Amygdala (tissue), 56 donors: ENCODE measurements at places on chromosomes 3 and 15.

GRCh38 chr3:83434880-83435587 is 1523.8 kb upstream of the CADM2 start:
- no peak for DNase-seq

GRCh38 chr15:93028111-93028631 is 60.8 kb downstream of the RGMA start:
- no peak for DNase-seq

DNA sequence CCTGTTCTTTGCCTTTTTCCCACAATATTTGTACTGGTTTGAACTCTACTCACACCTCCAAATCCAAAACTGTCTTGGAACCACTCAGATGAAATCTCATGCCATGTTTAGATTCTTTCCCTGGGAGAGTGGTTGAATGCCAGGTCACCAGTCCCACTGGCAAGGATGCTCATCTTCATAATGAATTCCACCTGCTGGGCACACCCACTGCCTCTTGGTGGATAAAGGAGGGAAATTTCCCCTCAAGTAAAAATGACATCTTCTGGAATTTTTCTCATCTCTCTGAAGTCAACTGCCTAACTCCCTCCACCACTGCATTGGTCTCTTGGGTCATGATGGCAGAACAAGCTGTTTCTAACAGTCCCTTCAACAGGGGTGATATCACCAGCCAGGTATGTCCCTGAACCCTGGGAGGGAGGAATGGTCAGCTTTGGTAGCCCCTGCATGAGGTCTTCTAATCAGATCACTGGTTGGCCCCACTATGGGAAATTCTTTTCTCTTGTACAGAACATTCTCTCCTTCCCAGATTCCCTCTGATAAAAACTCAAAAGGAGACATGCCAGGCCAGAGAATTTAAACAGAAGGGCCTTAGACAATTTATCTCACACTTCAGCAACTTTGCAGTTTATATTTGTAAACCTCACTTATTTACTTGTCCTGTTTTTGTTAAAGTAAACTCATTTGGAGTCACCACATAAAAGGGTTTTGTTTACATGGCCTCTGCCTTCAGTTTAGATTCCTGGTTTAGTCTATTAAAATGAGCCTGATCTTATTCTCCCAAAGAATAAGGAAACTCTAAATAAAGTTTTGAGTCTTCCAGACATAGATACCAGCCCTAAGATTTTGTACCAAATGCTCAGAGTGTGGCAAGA is 143.4 kb downstream of the WNT5A start:
- no peak for DNase-seq

DNA sequence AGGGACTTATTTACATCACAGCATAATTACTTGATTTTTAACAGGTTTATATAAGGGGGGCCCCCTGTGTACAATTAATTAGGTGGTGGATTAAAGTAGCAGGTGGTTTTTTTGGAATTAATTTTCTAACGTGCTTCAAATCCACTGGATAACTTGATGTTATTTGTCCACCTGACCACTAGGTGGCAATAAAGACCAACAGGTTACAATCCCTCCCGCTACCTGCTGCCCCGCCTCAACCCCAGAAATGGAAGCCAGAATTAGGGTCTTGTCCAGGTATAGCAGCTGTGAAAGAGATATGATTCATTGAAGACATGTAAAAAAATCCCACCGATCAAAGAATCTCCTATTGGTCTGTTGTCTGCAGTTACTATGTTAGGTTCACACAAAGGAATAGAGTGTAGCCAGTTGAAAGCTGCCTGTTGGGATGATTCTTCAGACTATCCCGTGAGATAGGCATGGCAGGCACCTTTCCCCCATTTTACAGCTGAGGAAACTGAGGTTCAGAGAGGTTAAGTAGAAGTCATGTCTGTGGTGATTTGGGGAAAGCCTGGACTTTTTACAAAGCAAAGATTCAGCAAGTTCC is 44.0 kb downstream of the MFSD1 start:
- no peak for DNase-seq

DNA sequence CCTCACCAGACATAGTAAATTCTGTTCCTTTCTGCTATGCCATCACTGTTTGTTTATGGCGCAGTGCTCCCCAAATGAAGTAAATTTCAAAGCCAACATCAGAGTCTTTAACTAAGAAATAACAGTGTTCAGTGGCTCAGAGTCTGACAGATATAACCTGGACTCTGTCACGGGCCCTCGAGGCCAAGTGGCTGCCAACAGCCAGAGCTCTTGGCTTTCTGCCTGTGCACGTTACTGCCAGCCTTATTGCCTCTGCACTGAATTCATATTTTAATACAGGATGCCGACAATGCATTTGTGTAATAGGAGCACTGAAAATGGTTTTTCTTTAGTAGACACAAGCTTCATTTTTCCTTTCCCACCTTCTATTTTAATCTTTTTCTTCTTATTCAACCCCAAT is 219.9 kb downstream of the NLGN1 start:
- no peak for DNase-seq

GRCh38 chr15:101123222-101123910 is 128.5 kb downstream of the CHSY1 start:
- DNase-seq = no peak

DNA sequence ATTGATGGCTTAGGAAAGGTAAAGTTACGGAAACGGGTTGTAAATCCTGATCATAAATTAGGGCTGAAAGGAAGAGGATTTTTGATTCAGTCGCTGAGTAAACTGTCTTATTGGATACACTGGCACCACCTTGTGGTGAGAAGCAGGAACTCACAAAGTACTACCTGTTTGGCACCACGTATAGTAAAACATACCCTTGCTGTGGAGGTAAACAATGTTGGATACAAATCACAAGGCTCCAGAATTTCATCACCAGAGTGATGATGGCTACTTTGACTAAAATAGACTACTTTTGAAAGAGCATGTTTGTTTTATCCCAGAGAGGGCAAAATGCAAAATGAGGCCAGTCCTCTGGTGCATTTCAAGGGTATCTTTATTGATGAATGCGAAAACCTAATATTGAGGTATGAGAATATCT is 216.9 kb downstream of the IGSF11 start:
- DNase-seq = no peak

DNA sequence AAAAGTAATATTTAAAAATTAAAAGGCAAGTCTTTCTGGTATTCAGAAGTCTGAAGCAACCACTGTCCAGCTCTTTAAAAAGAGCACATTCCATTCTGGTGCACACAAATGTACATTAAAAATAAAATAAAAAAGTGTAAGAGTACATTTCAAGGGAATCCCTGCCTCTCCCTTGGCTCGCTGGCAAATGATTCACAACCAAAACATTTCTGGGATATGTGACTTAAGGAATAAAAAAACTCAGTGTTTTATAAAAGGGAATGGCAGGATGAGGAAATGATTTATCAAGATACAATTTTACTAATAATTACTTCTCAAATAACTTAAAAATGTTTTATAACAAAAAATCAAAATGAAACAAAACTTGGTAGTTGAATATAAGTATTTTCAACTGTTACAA is 23.8 kb upstream of the ANXA2 start:
- DNase-seq = no peak

- no peak for DNase-seq
These were observed 372.7 kb downstream of the EDEM1 start for GRCh38 chr3:5560199-5560598.

DNA sequence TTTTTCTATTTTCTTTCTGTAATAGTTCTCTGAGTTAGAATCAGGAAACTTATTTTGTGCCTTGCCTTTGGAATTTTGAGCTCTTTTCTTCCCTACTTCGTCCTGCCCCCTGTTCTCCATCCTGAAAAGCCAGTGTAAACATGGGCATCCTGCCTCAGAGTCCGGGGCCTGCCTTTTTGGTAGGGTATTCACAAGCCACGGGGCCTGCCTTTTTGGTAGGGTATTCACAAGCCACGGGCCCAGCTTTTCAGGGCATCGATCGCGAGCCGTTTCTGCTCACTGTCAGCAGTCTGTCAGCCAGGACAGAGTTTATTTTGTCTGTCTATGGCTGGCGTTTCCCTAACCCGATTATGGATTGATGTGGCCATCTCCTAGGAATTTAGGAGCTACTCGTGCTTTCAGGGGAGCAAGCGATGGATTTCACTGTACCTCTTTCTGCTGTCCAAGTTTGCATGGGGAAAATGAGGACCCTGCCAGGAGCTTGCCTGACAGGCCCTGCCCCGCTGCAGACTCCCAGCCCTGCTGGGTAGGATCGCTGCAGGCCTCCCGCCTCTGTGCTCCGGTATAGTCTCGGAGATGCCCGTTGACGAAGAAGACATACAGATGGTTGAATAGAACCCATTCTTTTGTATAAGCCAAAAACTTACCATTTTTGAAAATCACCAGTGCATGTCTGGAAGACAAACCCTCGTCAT is 12.8 kb downstream of the SYNM start:
- no peak for DNase-seq

DNA sequence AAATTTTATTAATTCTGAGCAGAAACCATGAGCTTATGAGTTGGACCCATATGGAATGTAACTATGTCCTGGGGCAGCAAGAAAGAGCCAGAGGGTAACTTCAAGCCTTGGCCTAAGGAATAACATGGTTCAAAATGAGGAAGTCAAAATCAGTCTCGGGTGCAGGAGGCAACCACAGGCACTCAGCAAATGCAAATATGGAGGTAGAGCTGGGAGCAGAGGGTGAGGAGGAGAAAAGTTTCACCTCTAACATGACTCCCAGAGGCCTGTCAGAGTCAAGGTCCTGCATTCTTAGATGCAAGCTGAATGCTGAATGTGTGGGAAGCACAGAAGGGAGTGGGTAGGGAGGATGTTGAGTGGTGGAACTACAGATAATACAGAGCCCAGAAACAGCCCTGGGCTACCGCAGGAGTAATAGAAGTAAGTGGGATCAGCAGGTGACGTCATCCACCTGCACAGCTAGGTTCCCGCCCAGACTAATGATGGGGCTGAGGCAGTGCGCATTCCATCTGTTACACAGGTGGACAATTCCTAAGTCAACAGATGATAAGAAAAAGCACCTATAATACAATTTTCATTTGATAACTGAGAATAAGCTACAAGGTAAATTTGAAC is 279.8 kb upstream of the ARRDC4 start:
- DNase-seq = no peak

DNA sequence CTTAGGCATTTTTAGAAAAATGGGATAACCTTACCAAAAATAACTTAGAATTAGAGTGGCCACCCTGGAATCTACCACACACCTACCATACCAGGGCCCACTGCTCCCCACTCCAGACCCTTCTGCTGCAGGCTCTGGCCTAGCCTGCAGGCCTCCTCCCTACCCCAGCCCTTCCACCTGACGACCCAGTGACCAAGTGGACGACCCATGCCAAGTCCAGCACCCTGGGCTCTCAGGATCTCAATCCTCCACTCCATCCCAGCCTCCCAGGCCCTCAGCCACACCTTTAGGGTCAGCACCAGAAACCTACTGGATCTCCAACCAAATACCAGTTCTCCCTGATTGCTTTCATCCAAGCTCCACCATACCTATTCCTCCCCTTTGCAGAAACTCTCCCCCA is 145.8 kb downstream of the TPRA1 start:
- DNase-seq = no peak

- DNase-seq = no peak
These were observed 32.0 kb downstream of the RAB11A start for GRCh38 chr15:65901336-65901735.

DNA sequence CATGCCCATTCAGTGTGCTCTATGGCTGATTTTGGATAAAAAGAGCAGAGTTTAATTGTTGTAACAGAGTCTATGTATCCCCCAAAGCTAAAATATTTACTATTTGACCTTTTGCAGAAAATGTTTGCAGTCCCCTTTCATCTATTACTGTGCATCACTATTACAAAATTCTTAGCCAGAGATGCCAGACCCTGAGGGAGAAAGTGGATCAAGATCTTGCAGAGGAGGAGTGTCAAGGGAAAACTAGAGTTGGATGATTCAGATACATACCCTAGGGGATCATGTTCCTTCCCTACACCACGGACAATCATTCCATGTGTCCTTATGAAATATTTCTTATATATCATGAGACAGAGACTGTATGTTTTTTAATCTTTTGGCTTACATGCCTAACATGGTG is 68.6 kb upstream of the TPRG1 start:
- DNase-seq = no peak

- no peak for DNase-seq
These were observed 584.2 kb upstream of the DPPA4 start for GRCh38 chr3:109921509-109921908.

DNA sequence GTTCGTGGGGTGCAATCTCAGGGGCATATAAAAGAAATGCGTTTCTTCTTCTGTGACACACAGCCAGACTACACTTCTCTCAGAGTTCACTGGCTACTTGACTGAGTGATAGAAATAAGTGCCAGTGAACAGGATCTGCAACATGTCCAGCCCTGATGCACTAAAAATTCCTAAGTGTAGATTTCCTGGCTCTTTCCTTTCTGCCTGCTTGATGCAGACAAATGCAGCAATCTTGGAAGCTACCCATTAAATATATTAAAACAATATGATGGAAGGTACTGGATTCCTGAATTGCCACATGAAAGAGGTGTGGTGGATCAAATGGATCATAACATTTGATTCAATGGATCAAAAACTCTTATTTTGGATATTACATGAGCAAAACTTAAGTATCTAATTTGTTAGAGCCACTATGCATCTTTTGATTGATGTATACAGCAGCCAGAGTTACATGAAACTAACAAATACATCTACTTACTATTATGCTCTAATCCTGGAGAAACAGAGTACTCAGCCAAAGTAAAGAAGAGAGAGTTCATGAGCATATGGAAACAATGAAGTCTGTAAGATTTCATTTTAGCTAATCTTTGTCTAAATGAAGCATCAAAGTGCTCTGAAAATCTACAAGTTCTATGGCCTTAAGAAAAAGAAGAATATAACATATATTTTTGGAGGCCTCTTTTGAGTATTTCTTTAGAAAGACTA is 222.6 kb downstream of the ZNF385D start:
- no peak for DNase-seq

- no peak for DNase-seq
These were observed 53.6 kb downstream of the GHSR start for GRCh38 chr3:172394692-172395091.

GRCh38 chr3:33401781-33402180 is 38.4 kb downstream of the UBP1 start:
- no peak for DNase-seq

DNA sequence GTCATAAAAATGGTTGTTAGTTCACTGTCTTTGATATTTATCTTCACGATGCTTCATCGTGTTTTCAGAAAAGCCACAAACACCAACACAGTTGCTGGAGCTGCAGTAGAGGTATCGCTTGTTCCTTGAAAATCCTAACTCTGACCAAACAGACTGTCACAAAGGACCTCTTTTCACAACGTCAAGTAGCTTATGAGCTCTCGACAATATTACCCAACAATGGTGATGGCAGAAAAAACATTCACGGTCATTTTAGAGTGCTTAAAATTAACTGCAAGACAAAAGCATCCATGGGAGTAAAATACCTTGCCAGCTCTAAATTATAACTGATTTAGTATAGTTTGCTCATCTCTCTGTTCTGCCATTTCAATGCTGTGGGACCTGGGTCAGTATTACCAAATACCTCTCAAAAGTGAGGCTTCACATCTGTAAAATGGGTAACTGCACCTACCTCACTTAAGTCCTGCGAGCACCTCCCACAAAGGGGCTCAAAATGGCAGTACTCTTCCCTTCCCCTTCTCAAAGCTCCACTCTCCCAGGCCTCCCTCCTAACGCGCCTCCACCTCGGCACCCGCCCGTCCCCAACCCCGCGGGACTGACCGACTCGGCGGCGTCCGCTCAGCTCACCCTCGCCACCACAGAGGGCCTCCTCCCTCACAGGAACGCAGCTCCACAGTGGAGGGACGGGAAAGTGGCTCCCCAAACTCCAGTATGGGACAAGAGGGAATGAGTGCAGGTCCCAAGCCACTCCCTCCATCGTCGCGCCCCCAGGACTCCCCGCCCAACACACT is 546 bp downstream of the TRIM59 start:
- DNase-seq = no peak

GRCh38 chr3:99669879-99670555 is 31.6 kb downstream of the COL8A1 start:
- no peak for DNase-seq
